Glomerular endothelial cell (primary cell): ENCODE measurements at places on chromosomes 4 and X. TPM values are rescaled to one million over a fixed set of nuclear protein-coding genes. Genes with fewer than 3 reads are reported as not detected.

- DNase-seq, result no peak
These were observed 290.6 kb upstream of the GRID2 start for GRCh38 chr4:92012899-92013867.

The ELF2 gene
- 15.3 and 26.2 TPM in 2 replicates for total RNA-seq

The MTM1 gene
- total RNA-seq, result 8.6 and 12.6 TPM in 2 replicates

- DNase-seq, result no peak
These were observed 1306.8 kb downstream of the STIM2 start for GRCh38 chr4:28167411-28167810.

GRCh38 chr4:5921101-5921980, 28.5 kb upstream of the CRMP1 start:
- no peak for DNase-seq

The CSAG1 gene
- total RNA-seq, result not detected in 2 replicates

DNA sequence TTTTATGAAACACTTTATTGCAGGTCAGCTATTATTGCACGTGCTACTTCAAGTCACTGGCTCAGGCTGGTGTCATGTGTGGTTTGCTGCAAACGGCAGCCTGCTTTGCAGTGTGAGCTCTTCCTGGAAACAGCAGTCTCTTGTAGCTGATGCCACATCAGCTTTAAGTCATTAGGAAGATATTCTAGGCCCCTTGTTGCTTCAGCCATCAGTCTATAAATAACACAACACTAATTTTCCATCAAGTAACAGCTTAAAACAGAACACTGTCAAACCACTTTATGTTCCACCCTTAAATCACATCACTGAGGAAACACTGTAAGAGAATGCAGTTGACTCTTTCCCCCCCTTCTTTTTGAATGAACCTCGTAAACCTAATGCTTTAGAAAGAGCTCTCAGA, 93.8 kb downstream of the GATB start:
- no peak for DNase-seq

DNA sequence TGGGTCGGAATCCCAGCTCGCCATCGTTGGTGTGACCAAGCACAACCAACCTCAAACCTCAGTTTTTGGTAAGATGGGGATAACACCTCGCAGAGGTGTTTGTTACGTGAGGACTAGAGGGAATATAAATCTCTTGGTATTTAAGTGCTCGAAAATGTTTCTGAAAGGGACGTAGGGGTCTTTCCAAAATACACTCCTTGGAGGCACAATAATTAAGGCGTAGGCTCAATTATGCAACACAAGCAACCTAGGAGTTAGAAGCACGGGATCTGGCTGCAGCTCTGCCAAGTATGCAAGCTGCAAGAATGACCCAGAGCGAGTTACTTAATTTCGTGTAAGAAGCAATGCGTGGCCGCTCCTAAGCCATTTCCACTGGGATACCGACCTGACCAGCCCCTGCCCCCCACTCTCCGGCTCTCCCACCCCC, 552 bp downstream of the ADH5 start:
- DNase-seq, result peak; percentile 23

GRCh38 chr4:73865431-73866096, 3.6 kb upstream of the CXCL1 start:
- DNase-seq, result no peak

DNA sequence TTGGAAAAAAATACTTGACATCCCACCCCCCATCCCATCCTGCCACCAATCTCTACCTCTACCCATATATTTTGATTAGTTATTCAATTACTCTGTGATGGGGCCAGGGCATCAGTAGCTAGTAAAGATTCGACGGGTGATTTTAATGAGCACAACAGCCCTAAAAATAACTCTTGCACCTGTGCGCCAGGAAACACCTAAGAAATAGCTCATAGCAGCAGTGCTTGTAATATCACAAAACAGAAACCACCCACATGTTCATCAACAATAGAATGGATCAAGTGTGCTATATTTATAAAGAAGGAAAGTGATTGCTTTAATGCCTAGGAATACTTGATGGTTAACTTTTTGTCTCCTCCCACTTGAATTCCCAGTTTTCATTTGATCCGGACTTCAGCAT, 225.6 kb upstream of the LCORL start:
- DNase-seq, result no peak

DNA sequence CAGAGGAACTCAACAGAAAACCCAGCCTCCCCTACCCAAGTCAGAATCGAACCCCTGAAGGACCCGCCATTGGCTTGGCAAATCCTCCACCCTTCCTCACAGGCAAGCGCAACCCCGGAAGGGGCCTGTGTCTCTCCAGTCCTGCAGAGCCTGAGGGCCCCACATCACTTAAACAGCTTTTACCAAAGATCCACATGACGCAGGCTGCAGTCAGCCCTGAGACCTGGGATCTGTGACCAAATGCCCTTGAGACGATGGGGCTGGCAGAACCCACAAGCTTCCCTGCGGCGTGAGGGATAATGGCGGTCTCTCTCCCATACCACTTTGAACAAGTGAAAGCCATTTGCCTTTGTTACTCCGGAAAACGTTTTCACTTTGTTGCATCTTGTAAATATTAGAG, 54.9 kb downstream of the ACOX3 start:
- no peak for DNase-seq

GRCh38 chr4:89563431-89563830, 255.8 kb upstream of the GPRIN3 start:
- DNase-seq, result no peak

DNA sequence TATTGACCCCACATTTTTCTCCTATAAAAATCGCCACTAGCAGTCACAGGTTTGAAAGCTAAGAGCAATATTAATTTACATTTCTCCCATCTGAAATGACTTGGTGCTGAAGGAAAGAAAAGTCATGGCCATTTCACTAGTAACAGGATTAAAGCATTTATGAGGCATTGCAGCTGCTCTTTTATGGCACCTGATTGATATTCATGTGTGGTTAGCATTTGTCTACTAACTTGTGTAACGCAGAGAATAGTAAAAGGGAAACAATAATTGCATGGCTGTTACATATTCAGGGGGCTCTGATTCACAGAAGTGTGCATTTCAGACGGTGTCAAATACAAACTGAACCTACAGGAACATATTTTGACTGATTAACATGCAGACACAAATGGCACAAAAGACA, 5.2 kb downstream of the PCDH19 start:
- no peak for DNase-seq

GRCh38 chrX:117969782-117970181, 146.8 kb downstream of the KLHL13 start:
- DNase-seq, result no peak

- no peak for DNase-seq
These were observed 52.0 kb downstream of the TBC1D14 start for GRCh38 chr4:6961496-6962210.

GRCh38 chrX:82384401-82384800, 1123.7 kb upstream of the POU3F4 start:
- no peak for DNase-seq

DNA sequence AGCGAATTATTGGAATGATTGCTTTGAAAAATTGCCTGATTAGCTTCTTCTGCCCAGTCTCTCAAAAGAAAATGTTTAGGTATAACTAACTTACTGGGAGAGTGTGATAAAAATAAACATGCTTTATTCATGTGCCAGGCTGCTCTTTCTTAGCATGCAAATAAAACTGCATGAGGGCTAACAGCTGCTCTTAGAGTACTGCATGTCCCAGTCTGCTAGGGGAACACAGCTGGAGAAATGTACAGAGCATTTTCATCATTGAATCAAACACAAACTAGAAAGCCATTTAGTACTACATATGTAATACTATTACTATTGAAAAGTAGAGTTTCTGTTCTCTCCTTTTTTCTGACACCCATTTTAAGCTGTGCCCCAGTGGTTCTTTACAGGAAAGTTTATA, 726.0 kb downstream of the GRID2 start:
- no peak for DNase-seq

DNA sequence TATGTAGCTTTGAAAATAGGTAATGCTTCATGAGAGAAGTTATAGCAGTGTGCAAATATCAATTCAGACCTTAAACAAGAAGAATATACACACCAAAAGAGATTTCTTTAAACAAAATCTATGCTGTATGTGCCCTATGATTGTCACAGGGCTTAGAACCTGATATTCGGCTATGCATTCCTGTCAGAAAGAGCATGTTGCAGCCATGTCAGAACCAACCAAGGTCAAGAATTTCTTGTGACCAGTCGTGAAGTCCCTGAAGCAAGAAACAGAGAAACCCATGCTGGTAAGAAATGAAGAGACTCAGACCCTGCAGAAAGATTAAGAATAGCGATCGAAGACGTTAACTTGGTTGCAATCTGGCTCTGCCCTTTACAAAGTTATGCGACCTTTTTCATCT, 210.3 kb upstream of the SPIN4 start:
- DNase-seq, result no peak

GRCh38 chrX:112641449-112641848, 38.3 kb downstream of the LHFPL1 start:
- DNase-seq, result no peak

The ATXN3L gene
- total RNA-seq, result not detected in 2 replicates

The SSX2 gene
- not detected in 2 replicates for total RNA-seq

GRCh38 chrX:9149501-9150245, 115.7 kb upstream of the FAM9B start:
- DNase-seq, result no peak

DNA sequence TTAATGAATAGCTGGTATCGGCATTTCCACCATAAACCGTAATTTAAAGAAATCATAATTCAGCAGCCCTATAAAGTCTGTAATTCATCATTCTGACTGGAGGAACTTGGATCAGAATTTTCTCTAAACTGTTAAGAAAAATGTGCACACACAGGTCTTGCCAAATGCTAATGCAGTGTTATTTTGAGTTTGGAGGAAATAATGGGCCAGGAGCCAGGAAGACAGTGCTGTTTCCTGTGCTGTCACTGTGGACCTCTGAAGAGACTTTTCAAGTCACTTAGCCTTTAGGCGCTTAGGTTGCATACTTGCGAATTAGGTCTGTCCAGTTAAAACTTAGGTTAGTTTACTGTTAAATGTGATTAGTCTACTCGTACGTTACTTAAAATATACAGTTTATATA, 137.5 kb upstream of the ANXA3 start:
- DNase-seq, result no peak
